NCI-H774 (cell line): ENCODE measurements at places on chromosomes 4 and X.

DNA sequence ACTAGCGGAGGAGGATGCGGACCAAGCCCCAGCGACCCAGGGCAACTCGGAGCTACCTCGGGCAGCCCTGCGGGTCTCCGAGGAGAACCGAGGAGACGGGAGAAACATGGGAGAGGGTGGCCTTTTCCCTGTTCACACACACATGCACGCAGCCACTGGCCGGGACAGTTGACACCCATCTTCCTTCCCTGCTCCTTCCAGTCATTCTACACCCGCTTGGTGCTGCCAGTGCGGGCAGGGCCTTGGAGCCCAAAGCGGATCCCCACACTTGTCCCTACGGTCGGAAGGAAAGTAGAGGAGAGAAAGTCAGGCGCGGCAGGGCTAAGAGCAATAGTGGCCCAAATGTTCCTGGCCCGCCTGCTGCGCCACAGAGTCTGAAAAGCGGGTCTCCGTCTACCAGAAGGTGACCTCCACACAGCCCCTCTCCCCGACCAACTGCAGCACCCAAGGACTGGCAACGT, 1.1 kb upstream of the PPP3CA start:
- no peak for DNase-seq

DNA sequence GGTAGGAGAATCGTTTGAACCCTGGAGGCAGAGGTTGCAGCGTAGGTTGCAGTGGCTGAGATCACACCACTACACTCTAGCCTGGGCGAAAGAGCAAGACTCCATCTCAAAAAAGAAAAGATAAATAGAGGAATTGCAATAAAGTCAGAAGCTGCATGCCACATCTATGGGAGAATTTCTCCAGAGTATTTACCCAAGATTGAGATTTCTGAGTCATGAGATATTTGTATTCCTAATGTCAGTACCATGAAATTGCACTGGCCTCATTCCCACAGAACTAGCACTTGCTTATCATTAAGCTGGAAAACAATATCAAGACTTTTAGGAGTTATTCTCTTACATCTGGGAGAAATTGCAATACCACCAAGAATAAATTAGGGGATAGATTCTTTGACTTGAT, 37.4 kb downstream of the ASIC5 start:
- no peak for DNase-seq

DNA sequence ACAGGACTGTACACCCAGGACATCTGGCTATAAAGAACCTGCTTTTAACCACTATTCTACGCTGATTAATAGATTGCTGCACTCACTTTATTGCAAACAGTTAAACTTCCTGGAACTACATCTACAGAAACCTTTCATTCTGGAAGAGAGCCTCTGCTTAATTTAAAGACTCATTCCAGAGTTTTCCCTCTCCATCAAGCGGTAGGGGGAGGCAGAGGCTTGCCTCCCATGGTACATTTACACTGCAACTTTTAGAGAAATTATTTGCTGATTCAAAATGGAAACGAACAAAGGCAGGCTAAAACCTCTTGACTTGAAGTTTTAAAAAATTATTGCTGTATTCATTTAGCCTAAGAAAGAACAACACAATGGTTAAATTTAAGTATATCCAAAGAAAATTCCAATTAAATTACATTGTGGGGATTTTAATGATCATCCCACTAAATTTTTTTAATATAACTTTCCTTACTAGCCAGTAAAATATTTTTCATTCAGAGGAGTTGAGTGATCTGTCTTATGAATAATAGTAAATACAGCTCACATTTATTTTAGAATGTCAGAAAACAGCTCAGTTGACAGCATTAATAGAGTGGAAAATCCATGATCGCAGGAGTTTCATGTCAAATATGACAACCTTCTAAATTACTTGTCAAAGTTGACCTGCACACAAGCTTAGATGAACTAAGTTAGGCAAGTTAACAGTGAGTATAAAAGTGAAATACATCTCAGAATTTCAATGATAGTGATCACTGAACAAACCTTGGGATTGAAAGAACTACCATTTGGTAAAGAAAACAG, 46.3 kb upstream of the PCDH10 start:
- no peak for DNase-seq

DNA sequence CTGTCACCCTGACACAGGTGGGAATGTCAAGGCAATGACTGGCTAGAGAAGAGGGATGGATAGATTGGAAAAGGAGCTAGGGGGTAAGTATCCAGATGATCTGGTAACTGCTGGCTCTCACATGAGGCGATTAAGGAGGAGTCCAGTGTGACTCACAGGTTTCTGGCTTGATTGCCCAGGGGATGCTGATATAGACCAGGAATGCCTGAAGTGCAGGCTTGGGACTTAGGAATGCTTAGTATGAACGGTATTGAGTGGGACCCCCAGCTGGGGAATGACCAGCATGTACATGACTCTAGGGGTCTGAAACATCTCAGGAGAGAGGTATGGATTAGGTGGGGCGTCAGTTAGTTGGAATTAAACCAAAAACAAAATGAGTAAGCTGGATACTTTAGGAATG, 65.8 kb upstream of the PRPS1 start:
- no peak for DNase-seq

- no peak for DNase-seq
Observed at GRCh38 chr4:175376287-175376977, 435.6 kb downstream of the GPM6A start.

- DNase-seq = no peak
Observed at GRCh38 chrX:8955511-8955910, 78.4 kb downstream of the FAM9B start.

- DNase-seq = no peak
Observed at GRCh38 chrX:136457303-136457917, 30.3 kb upstream of the BRS3 start.

DNA sequence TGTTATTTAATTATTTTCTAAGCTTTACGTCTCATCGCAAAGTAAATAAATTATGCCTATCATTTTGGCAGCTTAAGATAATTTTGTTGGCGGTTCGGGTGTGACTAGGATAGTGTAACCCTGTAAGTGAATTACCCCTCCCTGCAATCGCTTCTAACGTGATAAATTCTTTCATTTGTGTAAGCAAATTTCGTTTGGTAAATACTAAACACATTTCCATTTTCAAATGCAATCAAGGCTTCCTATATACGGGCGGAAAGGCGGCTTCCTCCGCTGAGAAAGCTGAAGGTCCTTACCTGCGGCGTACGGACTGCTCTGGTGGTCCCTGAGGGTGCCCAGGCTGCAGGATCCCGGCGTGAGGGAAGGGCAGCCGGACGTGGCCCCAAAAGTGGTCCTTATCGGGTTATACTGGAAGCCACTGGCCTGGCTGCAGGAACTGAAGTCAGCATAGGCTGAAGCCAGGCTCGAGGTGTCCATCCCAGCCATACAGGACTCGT, 403 bp downstream of the PHOX2B start:
- DNase-seq = no peak

DNA sequence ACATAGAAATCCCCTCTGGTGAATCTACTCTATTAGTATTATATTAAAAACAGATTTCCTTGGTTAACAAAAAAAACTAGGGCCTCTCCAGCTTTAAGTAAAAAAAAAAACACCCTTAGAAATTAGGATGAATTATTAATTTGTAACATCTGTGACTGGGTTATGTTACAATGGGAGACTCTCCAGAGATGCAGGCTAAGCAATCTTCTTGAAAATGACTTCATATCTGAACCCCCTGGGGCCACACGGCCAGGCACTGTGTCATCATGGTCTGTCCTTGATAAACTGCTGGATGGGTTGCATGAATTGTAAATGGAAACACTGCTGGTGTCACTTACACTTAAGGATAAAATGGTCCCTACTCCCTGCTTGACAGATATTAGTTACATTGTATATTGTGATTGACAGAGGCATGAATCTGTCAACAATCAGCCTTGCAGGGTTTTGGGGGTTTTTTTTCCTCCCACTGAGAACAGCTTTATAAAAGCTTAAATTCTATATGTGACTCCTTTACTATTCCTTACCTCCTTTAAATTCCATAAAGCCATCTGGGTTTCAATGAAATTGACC, 49.1 kb downstream of the PRKG2 start:
- DNase-seq = no peak

GRCh38 chr4:73945674-73946449, 36.0 kb downstream of the PF4 start:
- DNase-seq = peak; percentile 8

DNA sequence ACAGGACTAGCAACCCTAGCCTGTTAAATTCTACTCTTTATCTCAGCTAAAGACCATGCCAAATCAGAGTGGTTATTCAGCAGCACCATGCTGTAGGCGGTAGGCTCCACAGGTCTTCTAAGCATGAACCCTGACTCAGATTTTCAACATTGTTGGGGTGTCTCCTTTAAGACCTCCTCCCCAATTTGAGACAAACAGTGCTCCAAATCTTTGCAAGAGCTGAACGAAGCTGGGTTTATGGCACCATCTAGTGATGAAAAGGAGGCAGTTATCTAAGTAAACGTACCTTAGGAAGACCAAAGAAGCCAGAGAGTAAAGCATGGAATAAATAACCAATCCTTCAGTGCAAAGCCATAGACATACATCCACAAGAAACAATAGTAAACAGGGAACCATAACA, 334.5 kb upstream of the SLC7A11 start:
- DNase-seq = no peak

- no peak for DNase-seq
Observed at GRCh38 chr4:167688660-167689142, 403.6 kb upstream of the ANXA10 start.

DNA sequence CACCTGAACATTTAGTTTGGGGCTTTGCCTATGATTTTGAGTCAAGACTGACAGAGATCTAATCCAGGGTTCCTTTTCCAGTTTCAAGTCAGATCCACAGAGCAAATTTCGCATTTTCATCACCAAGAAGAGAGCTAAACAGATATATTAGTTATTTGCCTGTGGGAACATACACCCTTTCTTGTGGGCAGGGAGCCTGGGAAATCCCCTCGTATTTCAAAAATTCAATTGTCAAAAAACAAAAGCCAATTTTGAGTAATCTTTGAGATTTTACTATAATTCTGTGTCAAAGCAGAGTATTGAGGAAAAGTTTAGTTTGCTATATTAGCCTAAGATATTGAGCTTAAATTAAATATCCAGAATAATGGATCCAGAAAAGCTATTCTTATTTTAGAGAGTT, 56.6 kb downstream of the AFM start:
- no peak for DNase-seq

GRCh38 chr4:23945451-23946017, 55.7 kb upstream of the PPARGC1A start:
- no peak for DNase-seq

DNA sequence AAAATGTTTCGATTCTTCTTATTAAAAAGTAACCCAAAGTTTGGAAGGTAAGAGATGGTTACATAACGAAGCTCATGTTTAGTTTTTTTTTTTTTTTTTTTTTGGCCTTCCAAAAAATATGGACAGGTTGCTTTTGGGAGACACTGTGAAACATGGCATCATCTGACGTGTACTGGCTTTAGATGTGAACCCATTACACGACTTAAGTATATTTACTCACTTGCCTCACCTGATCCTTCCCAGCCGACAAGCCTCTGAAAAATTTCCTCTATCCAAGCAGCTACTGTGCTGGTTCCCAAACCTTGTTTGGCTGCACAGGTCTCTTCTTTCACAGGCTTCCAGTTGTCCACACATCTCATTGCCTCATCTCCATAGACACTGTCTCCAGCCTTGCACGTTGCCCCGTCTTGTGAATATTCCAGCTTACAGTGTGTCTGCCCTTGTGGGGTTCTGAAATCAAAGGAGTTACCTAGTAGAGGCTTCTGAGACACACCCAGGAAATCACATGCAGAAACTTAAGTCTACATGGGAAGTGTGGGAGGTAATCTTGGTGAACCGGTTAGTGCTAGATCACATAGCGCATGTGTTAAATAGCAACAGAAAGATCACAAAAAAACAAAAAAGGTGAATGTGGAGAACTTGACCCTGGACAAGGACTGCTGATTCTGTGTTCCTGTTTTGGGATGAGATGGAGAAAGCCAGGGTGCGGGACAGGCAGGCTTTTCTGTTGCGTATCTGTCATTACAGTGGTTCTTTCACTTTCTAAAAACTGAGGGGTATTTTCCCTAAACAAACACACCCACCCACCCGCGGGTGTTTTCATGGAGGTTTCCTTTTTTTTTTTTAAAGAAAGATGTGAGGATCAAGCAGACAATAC, 328.6 kb downstream of the ARHGAP10 start:
- no peak for DNase-seq

DNA sequence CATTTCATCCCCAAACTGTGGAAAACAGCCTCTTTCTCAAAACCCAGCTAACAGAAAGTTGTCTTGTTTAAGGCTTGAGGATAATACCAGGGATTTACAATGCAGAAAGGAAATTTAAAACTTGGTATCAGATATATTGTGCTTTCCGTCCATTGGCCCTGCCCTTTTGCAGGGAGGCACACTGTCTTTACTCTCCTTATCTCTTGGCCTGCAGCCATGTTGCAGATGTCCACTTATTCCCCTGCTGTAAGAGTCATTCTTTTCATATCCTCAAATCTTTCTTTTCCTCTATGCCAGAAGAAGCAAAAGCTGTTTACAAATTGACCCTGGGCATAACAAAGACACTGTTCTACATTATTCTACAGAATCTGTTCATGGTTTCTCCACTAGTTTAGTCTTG, 75.6 kb upstream of the DYNLT3 start:
- DNase-seq = no peak

DNA sequence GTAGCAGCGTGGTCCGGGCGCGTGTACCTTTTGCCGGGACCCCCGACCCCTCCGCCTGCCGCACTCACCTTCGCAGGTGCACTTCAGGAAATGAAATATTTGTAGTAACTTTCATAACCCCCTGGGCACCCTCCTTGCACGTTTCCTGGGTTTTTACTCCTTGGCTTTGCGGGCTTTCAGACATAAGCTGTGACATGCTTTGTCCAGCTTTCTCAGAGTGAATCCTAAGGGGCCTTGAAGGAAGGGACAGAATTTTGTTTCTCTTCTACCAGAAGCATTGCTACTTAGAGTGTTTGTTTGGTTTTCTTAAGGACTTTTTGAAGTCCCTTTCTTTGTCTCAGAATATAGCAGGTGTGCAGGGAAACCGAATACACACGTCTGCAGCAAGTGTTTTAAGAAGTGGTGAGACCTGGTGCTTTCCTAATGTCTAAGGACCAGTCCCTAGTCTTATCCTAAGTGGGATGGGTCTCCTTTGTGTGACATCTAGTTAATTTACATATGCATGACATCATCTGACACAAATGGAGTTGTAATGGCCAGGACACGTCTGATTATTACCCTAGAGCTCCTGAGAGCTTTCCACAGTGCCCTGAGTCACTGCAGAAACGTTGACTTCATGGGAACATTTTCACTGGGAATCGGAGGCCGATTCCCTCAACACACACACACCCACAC, 1.3 kb downstream of the FAM149A start:
- peak; percentile 16 for DNase-seq

- no peak for DNase-seq
Observed at GRCh38 chr4:157961229-157961990, 211.4 kb downstream of the GASK1B start.

GRCh38 chr4:37160653-37161052, 83.9 kb upstream of the NWD2 start:
- DNase-seq = no peak

DNA sequence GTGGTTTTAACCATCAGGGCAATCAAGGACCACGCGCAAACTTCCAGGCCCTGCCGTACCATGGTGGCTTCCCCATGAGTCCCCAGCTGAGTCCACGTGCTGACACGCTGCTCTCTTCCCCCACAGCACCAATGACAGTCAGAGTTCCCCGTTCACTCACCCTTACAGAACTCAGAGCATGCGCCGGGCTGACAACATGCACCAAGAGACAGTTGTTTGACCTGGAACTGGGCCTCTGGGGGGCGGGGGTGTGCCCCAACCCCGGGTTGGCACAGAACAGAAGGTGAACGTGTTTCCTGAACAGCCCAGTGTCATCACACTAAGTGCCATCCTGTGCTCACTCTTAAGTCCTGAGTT, 29.4 kb downstream of the IRF2 start:
- DNase-seq = no peak
